Stimulated activated naive CD8-positive, alpha-beta T cell treated with anti-CD3 and anti-CD28 coated beads, Interleukin-15, Interleukin-2, amounts not matched to agents 100 U/mL and 50 U/mL, for 24 hours (primary cell): ENCODE measurements at places on chromosomes 7 and 10.

DNA sequence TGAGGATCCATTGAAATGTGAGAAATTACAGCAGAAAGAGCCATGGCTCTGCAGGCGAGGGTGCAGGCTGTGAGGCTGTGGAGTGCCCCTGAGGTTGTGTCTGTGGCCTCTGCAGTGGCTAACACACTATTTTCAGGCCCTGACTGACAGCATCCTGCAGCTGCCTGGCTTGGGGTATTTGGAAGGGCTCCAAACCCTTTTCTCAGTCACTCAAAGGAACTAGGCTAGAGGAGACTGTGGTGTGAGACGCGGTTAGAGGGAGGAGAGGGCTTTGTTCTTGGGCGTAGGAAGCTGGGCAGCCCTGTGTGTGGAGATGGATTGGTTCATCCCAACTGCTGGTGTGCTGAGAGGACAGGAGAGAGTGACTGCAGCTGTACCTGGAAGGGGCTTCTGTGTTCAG lies 134.9 kb downstream of the RAMP3 start:
- no peak for DNase-seq

- no peak for DNase-seq
These were observed 720 bp downstream of the SNCG start for GRCh38 chr10:86958901-86959736.

DNA sequence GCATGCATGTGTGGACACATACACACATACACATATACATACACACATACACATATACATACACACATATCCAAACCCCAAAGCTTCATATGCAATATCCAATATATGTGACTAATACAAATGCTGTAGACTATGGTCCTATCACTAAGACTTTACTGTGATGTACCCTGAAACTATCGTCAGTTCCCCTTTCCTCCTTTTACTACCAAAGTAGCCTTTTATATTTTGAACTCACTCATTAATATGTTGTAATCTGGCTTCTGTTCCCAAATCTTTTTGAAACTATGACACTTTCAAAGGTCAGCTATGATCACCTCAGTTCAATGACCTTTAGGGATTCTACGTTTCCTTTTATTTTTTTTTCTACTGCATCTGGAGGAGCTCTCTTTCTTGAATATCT lies 64.8 kb upstream of the TFEC start:
- no peak for DNase-seq

DNA sequence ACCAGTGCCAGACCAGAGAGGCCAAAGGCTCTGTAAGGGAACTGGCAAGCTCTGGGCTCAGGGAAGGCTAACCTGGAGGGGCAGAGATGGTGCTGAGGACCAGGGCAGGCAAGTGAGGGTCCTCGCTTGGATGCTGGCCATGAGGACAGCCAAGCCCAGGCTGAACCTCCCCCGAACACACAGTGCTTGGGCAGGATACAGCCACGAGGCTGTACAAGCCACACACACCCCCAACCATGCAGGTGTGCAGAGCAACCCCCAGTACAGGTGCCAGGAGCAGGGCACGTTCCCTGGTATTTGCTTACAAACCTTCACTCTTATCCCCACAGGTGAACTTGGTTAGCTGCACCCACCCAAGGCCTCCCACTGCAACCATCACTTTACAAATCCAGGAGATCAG lies 185.7 kb downstream of the GRID1 start:
- DNase-seq, result no peak

GRCh38 chr7:37987732-37988131 lies 67.3 kb downstream of the EPDR1 start:
- DNase-seq, result no peak

- no peak for DNase-seq
These were observed 85.5 kb upstream of the LRRC4 start for GRCh38 chr7:128116740-128117139.
